Erythroblast (primary cell): ENCODE measurements at places on chromosomes 1 and 21.

DNA sequence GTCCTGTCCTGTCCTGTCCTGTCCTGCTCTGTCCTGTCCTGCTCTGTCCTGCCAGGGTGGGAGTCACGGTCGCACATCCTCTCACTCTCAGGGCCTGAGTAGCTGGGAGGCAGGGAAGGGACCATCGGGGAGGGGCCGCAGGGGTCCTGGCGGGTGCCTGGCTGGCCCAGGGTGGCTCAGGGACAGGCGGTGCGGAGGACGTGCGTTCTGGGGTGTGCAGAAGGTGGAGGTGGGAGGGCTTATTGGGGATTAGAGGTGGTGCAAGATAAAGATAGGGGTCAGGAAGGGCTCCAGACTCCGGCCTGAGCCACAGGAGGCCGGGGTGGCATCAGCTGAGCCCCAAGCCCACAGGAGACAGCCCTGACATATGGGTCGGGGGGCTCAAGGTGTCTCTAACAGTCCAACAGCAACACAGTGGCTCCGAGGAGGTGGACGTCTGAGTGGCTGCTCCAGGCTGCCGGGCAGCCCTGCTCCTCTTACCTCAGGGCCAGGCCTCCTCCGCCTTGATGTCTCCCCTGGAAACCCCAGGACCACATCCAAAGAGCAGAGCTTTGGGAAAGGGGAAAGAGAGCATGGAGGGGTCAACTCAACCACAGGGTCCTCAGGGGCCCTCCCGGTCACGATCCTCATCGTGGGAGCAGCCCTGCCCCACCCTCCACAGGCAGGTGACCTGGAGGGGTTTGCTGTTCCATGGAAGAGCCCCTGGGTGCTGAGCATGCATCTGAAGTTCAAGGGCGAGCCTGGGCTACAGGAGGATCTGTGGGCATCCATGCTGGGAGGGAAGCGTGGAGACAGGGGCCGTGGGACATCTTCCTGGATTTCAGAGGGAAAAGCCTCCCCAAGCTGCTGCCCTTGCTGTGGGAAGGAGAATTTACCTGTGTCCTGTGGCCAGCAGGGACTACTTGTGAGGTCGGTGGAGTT is 39.6 kb upstream of the ADARB1 start:
- DNase-seq: no peak

DNA sequence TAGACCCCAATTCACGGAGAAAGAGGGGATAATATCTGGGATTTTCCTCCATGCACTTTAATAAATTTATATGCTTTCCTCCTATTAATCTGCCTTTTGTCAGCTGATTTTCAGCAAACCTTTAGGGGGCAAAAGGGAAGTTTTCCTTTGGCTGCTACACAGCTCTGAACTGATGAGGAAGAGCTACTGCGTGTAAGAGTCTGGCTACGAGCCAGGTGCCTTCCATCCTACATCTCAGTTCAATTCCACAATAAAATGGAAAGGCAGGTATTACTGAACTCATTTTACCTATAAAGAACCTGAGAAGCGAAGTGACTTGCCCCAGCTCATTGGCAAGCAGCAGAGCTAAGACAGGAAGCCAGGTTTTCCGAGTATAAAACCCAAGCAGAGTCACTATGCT is 28.3 kb upstream of the ZNF326 start:
- DNase-seq: no peak

- no peak for DNase-seq
Measured at GRCh38 chr1:206472454-206472853, 2.2 kb downstream of the IKBKE start.

GRCh38 chr1:48109390-48110013 is 112.3 kb upstream of the TRABD2B start:
- peak; percentile 17 for DNase-seq

GRCh38 chr1:109832945-109833344 is 69.2 kb upstream of the EPS8L3 start:
- no peak for DNase-seq

DNA sequence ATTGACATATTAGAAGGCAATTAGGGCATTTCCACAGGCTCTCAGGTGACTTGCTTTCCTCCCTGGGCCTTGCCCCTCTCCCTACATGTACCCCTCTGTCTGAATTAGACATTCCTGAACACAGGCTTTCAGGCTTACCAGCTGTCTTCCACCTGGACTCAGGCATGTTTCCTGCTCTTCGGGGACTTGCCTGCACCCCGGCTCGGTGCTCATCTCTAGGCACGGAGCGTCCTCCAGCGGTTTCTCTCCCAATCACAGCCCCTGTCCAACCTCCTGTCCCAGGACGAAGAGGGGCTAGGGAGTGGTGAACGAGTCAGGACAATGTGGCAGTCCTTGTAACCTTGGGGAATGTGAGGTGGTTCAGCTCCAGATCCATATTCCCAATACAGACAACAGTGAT is 4.2 kb downstream of the PROK1 start:
- no peak for DNase-seq
